Pancreas (tissue), 10 donors: ENCODE measurements at places on chromosomes 2 and 18.
A peak's percentile ranks its signal among the peaks of the same experiment; 100 is the strongest.

- DNase-seq: no peak
These were observed 299.2 kb downstream of the TDRD15 start for GRCh38 chr2:21422724-21423522.

GRCh38 chr2:228838819-228839218, 432.3 kb downstream of the PID1 start:
- DNase-seq: no peak

- DNase-seq: peak; percentile 89
These were observed 3.5 kb downstream of the CDK5R2 start for GRCh38 chr2:218962859-218963492.

GRCh38 chr2:227661025-227661649, 5.5 kb upstream of the SCYGR5 start:
- no peak for DNase-seq

DNA sequence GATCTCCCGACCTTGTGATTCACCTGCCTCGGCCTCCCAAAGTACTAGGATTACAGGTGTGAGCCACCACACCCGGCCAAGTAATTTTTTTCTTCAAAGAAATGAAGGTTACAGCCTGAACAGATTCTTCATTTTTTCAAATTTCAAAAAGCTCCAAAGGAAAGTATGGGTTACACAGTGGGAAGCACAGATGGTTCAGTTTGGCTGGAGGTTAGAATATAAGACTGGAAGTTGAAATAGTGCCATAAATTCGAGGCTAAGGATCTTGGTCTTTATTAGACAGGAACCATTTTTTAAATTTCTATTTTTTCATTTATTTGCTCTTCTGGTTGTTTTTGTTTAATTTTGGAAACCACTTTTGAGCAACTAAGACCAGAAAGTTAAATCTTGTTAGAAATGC, 120.0 kb downstream of the STK39 start:
- no peak for DNase-seq

DNA sequence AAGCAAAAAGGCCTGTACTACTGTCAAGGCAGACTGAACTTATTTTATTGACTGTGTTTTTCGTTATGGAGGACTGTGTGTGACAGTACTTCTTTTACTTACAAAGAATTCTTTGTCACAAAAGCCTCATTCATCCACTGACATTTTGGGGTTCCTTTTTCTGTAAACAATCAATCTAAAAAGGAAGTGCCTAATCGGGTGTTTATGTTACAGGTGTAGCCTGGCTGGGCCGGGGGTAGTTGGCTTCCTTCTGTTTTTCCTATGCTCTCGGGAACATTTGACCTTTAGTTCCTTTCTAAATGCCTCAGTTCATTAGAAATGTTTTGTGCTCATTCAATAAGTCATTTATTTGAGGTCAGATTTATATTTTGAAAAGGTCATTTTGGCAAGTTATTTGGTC, 8.3 kb downstream of the ZCCHC2 start:
- DNase-seq: no peak

DNA sequence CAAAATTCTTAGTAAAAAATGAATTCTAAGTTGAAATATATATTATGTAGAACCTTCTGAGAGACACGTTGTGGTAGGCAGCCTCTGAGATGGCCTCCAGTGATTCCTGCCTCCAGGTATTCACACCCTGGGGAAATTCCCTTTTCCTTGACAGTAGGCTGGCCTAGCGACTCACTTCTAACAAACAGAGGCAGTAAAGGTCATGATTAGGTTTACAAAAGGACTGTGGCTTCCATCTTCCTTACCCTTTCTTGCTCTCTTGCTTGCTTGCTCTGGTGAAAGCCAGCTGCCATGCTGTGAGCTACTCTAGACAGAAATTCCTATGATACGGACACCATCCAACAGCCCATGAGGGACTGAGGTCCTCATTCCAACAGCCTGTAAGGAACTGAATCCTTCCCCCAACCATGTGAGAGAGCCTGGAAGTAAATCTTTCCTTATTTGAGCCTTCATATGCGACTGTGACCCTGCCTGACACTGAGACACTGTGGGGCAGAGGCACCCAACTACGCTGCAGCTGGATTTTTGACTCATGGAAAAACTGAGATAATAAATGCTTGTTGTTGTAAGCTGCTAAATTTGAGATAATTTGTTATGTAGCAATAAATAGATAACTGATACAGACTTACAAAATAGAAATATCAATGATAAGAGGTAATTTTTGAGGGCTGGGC, 32.7 kb upstream of the SERTAD2 start:
- DNase-seq: no peak

GRCh38 chr2:70686577-70687460, 81.2 kb downstream of the ADD2 start:
- no peak for DNase-seq

GRCh38 chr2:42064417-42064942, 16.7 kb downstream of the PKDCC start:
- DNase-seq: no peak

- no peak for DNase-seq
These were observed 114.4 kb upstream of the PDE1A start for GRCh38 chr2:182541268-182541667.

DNA sequence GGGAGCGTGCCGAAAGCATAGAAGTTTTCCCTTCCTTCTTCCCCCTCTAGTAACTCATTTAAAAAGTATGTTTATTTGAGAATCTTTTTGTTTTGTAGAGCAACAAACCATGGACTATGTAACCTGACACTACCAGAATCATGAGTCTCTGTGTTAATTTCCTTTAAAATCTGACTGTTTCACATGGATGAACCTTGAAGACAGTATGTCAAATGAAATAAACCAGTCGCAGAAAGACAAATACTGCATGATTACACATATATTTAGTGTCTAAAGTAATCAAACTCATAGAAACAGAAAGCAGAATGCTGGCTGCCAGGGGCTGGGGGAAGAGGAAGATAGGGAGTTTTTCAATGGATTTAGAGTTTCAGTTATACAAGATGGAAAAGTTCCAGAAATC, 32.3 kb downstream of the PTPN2 start:
- no peak for DNase-seq

DNA sequence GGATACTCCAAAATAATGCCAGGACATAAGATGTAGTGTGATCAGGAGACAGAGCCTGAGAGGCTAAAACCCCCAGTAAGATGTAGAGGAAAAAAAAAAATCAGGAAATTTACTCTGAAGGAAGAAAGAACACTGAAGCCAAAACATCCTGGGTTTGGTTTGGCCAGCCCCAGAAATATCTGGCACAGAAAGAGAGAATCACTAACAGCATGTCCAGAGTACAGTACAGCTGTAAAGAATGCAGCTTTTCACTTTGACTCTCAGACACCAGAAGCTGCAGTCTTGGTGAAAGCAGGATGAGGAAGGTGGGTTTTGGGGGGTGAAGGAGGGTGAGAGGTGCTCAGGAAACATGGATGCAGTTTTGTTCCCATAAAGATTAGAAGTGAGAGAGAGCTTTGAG, 1577.7 kb upstream of the ACVR2A start:
- DNase-seq: no peak

DNA sequence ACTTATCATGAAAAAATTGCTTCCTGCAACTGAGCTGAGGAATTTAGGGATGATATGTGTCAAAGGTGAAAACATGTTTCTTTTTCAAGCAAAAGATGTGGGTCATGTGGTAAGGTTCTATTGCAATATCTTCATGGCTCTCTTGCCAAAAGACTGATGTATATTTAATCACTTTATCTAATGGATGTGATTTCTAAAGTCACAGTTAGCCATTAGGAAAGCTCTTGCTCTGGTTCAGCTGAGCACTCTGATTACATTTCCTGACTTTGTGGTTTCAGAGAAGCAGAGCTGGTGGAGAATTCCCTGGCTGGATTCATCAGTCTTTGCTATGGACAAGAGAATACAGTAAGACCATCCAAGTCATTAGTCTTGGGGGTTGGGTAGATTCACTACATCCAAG, 24.4 kb downstream of the SCN9A start:
- DNase-seq: no peak

GRCh38 chr2:99977966-99978365, 164.4 kb downstream of the AFF3 start:
- no peak for DNase-seq

DNA sequence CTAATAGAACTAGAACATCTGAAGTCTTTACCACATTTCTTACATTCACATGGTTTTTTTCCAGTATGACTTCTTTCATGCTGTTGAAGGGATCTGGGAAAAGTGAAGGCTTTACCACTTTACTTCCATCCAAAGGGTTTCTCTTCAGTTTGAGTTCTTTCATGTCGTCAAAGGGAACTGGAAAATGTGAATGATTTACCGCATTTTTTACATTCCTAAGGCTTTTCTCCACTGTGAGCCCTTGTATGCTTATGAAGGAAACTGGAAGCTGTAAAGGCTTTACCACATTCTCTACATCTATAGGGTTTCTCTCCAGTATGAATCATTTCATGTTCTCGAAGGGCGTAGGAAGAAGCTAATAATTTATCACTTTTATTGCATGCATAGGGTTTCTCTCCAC, 46.7 kb downstream of the NBEAL1 start:
- DNase-seq: no peak

DNA sequence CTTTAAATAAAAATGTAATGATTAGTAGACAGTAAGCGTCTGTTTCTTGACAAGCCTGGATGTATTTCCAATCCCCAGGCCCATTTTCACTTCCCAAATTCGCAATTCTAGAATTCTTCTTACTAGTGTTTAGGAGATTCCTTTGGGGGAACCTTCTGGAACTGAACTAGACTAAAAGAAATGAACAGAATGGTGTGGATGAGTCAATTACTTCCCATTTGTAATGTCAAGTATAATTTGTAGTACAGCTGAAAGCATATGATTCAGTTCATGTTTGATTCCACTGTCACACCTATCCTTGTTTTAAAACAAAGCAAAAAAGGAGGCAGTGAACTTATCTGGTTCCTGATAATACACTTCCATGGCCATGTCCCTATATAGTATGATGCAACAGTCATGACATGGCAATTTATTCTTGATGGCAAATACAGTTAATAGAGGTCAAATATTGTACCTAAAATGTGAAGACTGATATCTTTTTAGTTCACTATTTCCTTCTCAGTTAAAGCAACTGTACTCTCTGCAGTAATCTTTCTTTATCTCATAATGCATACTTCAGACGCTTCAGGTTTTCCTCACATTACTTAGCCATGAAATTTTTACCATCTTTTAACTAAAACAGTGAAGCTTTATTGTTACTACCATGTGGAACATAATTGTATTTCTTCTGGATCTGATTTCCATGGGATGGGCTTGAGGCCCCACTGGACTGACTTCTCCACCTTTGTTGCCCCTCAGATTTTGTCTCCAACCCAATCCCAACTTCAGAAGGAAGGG, 2.0 kb downstream of the IDH1 start:
- DNase-seq: no peak

DNA sequence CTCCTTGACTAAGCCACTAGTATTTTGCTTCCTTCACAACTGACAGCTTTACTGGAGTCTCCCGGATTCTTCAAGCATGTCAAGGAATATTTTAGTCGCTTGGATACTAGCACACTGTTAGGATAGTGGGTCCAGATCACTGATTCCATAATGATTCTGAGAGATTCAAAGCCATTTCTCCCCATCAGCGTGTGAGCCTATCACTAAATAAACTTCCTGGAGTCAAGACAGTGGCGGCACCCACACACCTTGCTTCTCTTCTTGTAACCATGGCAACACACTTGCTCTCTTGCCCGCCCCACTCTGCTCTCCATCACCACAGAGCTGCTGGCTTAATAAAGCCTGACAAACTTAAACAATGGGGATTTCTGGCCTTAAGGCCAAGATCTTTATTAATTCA, 245.1 kb downstream of the LRRTM1 start:
- no peak for DNase-seq

- no peak for DNase-seq
These were observed 300.0 kb downstream of the GBX2 start for GRCh38 chr2:235868224-235868623.
